Posterior vena cava (tissue), 2 donors: ENCODE measurements at places on chromosomes 4 and X.

DNA sequence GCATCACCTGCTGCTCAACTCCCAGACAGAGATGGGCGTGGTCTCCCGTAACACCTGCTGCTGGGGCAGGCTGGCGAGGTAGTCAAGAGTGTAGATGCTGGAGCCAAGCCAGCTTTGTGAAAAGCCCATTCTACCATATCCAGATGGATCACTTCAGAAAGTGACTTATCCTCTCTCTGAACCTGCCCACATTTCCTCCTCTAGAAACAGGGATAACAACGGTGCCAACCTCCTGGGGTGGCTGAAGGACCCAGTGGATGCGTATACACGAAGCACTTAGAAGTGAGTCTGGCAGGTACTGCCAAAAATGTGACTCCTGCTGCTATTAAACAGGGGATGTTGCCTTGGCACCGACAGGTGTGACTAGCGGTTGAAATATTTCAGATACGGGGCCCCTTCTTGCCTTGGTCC is 95.8 kb downstream of the SORBS2 start:
- DNase-seq: no peak

GRCh38 chr4:175947117-175947722 is 118.4 kb upstream of the WDR17 start:
- DNase-seq: no peak

DNA sequence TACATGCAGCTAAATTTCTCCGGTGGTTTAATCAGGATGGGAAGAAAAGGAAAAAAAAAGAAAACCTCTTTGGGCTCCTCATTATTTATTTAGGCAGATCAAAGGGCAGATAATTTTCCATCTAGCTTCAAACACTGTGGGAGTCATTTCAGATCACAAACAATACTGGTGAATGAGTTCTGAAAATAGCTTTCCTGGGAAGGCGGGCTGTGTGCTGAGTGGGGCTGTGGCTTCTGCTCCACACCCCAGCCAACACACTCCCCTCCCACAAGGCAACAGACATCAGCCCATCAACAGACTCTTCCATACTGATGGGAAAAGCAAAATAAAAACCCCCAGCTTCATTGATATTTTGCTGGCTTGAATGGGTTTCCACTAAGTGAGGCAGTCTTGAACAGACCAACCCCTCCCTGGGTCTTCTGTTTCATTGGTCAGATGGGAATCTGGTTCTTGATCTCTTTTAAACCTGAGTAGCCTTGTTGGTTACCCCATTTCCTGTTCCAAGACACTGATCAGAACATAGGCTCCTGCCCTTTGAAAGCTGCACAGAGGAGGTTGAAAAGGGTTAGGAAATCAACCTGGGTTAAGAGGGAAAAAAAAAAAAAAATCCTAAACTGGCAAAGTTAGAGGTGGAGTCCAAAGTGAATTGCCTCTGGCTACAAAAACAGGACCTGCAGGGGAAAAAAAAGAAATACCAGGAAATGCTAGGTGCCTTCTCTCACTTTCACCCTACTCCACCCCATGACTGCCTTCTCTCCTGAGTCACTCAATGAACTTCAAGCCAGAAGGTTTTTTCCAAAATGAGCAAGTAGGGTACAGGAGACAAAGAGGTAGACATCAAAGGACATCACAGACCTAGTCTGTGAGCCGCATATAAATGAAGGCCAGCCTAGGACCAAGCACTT is 20.0 kb downstream of the AMOT start:
- no peak for DNase-seq

GRCh38 chr4:78720994-78721677 is 55.0 kb upstream of the BMP2K start:
- no peak for DNase-seq

DNA sequence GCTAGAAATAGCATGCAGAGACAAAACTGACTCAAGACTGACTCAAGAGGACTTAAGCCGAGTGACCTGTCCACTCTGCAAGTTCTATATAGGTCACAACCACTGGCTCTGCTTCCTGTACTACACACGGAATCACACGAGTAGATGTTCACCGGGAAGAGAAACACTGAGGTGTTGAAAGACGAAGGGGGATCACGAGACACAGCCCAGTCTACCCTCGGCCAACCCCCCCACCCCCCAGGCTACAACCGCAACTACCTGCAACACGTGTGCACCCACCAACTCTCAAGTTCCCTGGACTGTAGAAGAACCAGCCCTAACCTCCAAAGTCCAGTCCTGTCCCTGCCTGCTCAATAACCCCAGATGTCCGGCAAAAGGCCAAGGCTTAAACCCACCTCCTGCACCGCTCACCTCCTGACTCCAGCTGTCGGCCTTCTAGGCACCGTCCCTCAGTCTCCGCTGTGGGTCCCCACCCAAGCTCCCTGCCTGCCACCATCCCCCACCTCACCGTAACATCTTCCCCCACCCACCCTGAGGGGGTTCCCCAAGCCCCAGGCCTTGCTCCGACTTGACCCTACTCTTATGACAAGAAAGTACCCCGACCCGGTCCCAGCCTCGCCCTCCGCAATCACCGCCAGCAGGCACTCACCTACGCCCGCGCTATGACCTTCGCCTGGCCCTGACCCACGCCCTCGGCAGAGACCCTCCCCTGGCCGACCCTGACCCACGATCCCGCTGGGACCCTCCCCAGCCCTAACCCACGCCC is 739 bp downstream of the GAK start:
- peak; percentile 83 for DNase-seq

- no peak for DNase-seq
These were observed 41.2 kb downstream of the SH3RF1 start for GRCh38 chr4:169229571-169230028.

DNA sequence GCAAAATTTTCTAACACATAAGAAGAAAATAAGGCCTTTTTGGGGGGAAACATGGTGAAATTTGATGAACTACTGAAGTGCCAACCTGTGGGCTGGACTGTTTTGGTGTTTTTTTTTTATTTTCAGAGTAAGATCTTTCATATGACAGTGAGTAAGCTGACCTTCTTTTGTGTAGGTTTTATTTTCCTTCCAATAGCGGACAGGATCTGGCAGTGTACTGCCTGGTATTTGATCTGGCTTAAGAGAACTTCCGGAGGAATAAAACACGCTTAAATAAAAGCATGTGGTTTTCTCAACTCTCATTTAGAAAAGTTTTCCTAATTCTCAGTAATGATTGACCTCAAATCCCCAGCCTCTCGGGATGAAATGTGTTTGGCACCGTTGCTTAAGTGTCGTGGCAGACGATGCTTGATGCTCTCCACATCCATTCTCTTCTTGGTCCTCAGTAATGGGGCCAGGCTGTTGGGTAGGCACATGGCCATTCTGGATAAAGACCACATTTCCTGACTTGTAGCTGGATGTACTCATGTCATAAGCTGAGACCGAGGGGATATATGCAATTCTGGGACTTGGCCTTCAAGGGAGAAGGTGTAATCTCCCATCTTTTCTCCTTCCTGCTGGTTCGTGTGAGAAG is 65.6 kb upstream of the PDLIM3 start:
- DNase-seq: no peak

- DNase-seq: no peak
These were observed 56.0 kb downstream of the MAGEB10 start for GRCh38 chrX:27863809-27864208.

GRCh38 chrX:47166126-47166525 is 21.1 kb downstream of the RBM10 start:
- DNase-seq: peak; percentile 61

- DNase-seq: no peak
These were observed 33.0 kb upstream of the TLR2 start for GRCh38 chr4:153651116-153651515.

GRCh38 chrX:136768469-136769084 is 12.2 kb downstream of the ARHGEF6 start:
- DNase-seq: peak; percentile 90

- no peak for DNase-seq
These were observed 37.1 kb downstream of the STX18 start for GRCh38 chr4:4504783-4505182.

GRCh38 chr4:78940752-78941151 is 1.5 kb upstream of the PAQR3 start:
- DNase-seq: no peak

- DNase-seq: no peak
These were observed 20.7 kb downstream of the HHIP start for GRCh38 chr4:144666539-144667175.

DNA sequence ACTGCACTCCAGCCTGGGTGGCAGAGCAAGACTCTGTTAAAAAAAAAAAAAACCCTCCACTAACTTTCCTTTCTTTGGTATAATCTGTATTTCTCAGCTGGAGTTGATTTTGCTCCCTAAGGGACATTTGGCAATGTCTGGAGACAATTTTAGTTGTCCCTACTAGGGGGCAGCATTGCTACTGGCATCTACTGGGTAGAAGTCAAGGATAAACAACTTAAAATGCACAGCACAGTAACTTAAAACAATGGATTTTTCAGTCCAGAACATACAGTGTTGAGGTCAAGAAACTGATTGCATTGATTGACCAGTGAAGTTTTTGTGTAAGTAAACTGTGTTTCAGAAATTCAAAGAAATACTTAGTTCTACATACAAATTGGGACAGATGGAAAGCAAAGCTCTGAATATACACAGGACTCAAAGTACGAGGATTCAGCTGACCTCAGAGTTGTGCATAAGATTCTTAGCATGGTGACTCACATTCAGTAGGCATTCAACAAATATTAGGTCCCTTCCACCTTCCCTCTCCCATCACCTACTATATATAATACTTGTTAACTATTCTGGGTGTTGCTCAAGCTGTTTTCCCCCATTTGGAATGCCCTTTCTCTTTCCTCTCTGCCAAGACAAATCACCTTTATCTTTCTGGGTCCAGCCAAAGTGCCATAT is 8.8 kb downstream of the DDX53 start:
- no peak for DNase-seq

DNA sequence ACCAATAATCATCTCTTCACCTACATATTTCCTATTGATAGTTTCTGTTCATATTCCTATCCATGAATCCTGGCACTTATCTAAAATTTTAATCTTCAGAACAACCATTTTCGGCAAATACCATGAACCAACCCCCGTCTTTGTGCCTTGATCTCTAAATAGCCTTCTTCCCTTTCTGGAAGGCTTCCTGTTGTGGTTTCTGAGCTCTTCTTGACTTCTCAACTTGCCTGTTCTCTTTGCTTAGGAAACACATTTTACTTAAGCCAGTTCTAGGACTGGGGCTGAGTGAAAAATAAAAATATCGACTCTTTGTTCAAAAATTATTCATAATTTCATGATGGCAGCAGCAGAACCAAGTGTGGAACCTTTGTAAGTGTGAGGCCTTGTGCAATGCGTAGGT is 882.4 kb downstream of the C4orf33 start:
- DNase-seq: no peak

GRCh38 chrX:101219116-101219863 is at the start of gene DRP2:
Gene DRP2 (plus strand): TSS chrX:101219786. CDS start chrX:101231648, 11,862 bp downstream.
- no peak for DNase-seq

DNA sequence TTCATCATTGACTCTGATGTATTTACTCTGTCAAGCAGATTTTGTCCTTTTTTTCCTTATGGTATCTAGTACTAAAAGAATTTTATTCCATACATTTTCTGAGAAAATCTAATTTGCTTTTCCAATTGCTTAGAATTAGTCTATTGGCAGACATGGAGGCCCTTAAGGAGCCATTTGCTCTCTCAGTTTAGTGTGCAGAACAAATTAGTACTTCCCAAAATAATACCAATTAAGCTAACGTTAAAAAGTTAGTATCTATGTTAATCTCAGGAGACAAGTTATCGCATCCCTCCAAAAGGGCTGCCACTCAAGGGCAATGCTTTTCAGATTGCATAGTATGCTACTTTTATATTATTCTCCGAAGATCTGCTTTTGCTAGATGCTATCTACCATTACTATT is 47.7 kb downstream of the PDHA2 start:
- no peak for DNase-seq

DNA sequence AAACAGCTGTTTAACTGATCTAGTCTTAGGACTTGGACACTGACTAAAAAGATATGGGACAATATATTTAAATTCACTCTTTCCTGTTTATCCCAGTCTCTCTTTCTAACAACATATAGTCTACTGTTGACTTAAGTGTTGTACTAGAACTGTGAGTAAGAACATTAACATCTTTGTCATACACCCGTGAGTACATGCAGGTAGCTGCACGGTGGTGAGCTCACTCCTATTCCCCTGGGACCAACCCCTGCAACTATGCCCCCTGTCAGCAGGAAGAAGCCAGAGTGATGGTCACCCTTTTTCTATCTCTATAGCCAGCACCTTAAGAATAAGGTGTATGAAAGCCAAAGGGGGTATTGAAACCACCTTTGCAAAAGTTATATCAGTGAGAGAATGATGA is 17.6 kb downstream of the TBL1X start:
- DNase-seq: no peak

DNA sequence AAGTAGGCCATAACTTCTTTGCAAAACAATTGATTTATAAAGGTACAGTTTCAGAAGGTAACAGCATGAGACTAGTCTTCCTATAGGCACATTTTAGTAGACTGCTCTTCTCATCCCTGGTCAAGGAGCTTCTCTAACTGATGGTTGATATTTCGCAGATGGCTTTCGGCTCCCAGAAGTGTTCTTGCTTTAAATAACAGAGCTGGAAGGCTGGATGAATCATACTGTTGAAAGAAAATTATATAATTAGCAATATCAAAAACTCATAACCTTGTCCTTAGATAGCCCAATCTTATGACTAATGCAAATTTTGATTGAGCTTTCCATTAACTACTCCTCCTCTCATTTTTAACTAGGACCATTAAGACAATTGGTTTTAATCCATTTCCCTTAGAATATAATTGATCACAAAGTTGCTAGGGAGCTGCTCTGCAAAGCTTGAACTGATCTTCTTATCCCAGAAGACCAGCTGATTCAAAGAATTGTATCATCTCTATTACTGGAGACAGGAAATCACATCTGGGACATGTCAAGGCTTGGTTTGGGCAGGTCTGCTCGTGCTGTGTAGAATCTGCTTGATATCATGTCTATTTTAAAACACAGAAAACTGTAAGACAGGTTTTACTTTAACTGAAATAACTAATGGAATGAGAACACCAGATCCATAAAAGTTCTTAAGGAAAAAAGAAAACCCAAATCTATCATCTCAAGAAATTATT is 38.6 kb downstream of the CENPU start:
- no peak for DNase-seq

DNA sequence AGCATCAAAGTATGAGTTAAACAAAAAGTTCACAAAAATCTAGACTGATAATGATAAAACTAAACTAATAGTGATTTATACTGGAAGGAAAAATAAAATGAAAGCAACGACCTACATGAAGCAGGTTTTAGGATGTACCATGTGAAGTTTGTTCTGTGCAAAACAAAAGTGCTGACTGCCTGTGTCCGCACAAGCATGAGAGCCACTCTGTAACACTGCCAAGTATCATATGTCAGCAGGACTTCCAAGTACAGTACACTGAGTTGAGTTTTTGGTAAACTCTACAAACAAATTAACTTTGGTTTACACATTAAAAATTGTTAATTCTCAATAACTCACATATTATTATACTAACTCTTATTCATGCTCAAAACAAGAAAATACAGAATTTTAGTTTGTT is 459.0 kb downstream of the PDGFC start:
- DNase-seq: no peak

- no peak for DNase-seq
These were observed 909.8 kb upstream of the FTHL17 start for GRCh38 chrX:31981546-31982062.
